ENCODE measurements at places on chromosomes 1 and 21.

DNA sequence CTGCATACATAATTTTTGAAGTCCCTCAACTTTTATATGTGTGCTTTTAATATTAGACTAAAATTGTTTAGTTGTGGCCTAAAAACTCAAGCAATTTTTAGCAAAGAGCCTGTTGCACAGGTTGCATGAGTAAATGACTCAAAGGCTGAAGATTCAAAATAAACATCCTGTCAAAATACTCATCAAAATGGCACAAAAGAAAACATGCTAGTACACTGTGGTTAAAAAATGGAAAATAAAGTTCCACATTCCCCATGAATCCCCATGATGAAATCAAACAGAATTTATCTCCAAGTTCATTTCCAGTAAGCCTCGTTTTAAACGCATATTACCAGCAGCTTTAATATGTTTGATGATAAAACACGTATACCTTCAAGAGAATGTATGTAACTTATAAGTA lies 230.1 kb upstream of the MAP1LC3C start:
- no peak for DNase-seq

DNA sequence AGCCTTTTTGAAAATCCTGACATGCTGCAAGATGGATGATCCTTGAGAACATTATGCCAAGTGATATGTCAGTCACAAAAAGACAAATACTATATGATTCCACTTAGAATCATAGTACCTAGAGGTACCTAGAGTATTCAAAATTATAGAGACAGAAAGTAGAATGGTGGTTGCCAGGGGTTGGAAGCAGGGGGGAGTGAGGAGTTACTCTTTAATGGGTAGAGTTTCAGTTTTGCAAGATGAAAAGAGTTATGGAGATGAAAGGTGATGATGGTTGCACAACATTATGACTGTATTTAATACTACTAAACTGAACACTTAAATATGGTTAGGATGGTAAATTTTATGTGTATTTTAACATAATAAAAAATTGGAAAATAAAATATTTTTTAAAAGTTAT lies 37.9 kb upstream of the PODN start:
- DNase-seq: no peak

GRCh38 chr1:205275133-205275532 lies 46.4 kb downstream of the NUAK2 start:
- DNase-seq: no peak

GRCh38 chr1:66223681-66224080 lies 310.3 kb upstream of the SGIP1 start:
- DNase-seq: no peak
